ENCODE measurements at places on chromosomes 5 and 9.

DNA sequence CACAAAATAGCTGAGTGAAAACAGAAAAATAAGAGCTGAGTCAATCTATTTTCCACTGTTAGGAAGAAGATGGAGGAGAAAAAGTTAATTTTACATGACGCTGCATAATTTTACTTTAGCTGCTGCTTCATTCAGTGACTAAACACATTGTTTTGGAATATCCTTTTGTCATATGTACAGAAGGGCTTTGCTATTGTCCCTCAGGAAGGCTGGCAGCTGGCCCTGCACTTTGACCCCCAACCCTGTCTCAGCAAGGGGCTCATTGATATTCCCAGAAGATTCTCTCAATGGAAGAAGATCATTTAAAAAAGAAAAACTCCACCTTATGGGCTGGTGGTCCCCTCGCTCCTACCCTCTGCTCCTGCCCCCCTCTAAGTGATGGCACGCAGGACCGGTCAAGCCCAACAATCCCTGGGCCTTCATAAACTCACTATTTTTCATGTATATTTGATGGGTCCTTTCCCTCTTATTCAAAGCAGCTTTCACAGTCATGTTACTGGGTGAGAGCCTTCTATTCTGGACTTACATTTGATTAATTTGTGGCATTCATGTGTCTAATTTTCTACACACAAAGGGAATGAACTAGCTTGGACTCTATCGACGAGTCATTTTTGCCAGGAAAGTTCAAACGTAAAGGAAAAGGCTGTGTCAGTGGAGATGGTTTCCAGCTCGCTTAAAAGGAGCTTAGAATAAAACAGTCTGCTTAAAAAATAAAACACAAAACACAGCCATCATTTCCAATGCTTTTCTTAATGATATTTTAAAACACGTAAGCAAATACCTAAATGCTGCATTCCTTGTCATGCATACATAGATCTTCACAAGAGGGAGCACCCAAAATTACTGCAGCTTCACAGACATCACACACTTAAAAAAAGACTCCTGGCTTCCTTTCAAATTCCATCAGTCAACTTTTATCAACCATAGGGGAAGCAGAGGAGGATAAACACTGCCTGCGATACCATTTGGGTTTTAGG, 104.7 kb downstream of the EFNA5 start:
- no peak for DNase-seq

GRCh38 chr9:129671519-129671918, 6.1 kb downstream of the PRRX2 start:
- no peak for DNase-seq

DNA sequence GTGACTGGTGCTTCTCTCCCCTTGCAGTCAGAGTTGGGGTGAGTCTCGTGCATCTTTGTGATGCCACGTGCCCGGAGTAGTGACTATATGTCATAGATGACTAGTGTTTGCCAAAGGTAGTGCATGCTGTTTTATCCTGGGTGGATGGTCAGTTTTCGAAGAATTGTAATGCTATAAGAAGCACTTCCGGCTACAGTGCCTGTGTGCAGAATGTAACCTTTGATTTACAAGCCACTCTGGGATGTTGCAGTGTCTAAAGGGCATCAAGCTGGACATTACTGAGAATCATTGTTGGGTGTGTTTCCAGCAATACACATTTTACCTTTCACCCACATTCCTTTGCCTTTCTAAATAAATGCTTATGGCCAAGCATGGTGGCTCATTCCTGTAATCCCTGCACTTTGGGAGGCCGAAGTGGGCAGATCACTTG, 16.7 kb downstream of the MVB12B start:
- DNase-seq, result no peak

- no peak for DNase-seq
These were observed 722.8 kb upstream of the GRAMD2B start for GRCh38 chr5:125700380-125700861.

DNA sequence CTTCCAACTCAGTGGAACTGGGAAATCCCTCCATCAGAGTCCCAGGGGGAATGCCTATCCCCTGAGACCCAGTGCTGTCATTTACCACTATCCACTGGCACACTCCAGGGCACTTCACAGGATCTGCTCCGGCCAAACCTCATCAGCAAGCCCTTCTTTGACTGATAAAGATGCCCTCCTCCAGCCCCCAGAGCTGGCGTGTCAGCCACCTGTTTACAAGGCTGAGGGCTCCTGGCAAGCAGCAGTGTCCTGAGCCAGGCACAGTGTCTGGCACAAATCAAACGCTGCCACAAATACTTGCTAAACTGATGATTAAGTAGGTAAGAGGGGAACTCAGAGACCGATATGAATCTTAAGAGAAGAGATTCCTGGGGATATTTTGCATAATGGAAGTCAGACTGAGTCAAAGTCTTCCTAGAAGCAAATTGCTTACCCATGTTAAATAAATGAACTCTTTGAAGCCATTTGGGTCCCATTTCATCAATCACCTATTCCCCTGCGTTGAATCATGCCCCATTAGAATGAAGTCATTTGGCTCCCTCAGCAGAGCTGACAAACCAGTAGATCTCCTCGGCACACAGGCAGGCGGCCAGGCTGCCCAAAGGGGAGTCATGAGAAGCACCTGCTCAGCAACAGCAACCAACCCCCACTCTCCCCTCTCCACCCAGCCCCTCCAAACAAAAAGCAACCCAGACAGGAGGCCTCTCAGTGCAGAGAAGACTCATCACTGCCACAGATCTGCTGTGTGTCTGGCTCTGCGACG, 97.4 kb downstream of the CDK5RAP2 start:
- DNase-seq, result no peak

GRCh38 chr5:175772747-175773533, 98.4 kb upstream of the CPLX2 start:
- DNase-seq, result no peak

GRCh38 chr9:106913276-106913675, 50.3 kb downstream of the ZNF462 start:
- DNase-seq, result no peak

- peak; percentile 70 for DNase-seq
These were observed 16.0 kb downstream of the SLC22A5 start for GRCh38 chr5:132385326-132386105.

GRCh38 chr5:172377856-172378255, 76.5 kb downstream of the SH3PXD2B start:
- no peak for DNase-seq

DNA sequence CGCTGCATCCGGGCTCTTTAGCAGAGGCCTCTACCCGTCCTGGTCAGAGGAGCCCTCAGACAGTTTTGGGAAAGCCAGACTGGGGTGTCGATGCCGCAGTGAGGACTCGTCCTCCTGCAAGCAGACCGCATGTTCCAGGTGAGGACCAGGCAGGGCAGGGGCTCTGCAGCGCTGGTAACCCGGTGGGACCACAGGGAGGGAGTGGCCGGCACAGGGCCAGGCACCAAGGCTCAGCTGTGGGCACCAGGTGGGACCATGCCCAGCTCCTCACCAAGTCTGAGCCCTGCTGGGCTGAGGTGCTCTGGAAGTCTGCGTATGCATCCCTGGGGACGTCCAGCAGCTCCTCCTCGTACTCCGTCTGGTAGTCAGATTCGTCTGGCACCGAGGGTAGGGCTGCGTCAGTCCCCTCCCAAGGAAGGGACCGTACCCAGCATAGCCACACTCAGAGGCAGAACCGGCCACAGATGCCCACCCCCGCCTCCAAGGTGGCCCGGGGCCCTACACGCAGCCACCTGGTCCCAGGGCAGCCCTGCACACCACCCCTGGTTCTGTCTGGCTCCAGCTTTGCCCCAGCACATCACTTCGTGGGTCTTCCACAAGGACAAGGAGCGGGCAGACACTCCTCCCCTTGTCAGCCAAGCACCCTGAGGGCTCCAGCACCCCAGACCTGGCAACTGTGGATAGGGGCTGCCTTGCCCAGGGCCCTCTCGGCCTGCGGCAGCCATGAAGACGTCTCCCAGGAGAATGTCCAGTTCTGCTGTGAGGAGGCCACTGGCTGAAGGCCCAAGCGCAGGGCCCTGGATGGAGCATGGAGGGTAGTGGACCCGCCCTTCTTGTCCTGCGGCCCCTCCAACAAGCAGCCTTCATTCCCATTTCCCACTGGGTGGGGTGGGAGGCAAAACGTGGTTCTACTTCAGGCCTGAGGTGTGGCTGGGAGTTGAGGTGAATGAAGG, 1.5 kb upstream of the NSMF start:
- DNase-seq, result no peak

DNA sequence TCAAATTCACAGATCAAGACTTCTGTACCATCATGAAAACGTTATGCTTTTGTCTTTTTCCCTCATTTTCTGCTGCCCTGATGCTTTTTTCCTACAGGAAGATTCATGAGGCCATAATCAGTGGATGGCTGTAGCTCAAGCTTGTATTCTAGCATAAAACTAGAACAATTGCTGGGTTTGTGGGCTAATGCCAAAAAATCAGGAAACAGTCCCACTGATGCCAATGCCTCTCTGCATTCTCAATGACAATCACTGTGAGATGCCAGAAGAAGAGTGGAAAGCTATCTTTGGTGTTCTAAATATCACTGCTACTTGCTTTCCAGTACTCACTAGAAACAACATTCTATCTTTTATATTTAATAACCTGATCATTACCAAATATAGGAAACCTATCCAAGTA, 33.3 kb upstream of the FAM170A start:
- no peak for DNase-seq

- DNase-seq, result no peak
These were observed 9.2 kb upstream of the TAF1L start for GRCh38 chr9:32644698-32645097.

GRCh38 chr5:116402235-116402634, 172.4 kb downstream of the SEMA6A start:
- DNase-seq, result no peak

DNA sequence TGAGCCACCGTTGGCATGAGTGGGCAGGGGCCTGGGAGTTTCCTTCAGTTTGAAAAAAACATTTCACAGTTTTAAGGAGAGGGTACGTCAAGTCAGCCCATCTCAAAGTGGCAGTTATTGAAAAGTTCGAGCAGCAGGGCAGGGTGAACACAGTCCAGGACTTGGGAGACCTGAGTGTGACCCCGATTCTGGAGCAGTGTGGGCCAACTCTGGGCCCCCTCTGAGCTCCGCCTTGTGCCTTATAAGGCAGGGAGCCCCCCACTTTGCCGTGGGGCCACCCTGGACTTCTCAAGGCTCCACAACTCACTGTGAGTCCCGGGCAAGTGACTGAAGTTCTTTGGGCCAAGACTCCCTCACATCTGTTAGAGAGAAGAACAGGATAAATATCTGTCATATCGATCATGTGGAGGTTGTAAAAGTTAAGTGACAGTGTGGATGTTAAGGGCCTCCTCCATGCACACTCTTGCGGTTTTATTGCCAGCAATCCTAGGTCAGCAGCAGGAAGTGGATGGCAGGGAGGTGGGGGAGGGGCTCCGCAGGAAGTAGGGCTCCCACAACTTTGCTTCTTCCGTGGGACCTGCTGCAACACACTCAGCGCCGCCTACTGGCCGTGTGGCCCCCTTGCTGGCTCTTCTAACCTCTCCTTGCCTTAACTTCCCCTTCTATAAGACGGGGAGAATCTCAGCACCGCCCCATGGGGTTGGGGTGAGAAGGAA, 38.4 kb downstream of the HRH2 start:
- peak; percentile 44 for DNase-seq

DNA sequence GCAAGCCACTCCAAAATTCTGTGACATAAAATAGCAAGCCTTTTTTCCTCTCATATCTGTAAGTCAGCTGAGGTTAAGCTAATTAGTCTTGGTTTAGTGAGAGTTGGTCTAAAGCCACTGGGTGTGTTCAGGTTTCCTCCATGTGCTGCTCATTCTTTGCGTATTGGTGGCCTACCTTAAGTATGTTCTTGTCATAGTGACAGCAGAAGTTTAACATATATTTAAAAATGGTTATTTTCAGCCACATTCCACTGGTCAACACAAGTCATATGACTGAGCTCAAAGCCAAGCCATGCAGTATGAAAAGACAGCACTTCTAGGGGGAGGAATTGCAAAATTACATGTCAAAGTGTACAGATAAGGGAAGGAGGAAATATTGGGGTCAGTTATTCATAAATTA, 100.5 kb upstream of the FGF10 start:
- DNase-seq, result no peak

GRCh38 chr5:118371973-118372831, 616.1 kb downstream of the DTWD2 start:
- DNase-seq, result no peak

GRCh38 chr5:172436879-172437369, 17.4 kb downstream of the SH3PXD2B start:
- no peak for DNase-seq

DNA sequence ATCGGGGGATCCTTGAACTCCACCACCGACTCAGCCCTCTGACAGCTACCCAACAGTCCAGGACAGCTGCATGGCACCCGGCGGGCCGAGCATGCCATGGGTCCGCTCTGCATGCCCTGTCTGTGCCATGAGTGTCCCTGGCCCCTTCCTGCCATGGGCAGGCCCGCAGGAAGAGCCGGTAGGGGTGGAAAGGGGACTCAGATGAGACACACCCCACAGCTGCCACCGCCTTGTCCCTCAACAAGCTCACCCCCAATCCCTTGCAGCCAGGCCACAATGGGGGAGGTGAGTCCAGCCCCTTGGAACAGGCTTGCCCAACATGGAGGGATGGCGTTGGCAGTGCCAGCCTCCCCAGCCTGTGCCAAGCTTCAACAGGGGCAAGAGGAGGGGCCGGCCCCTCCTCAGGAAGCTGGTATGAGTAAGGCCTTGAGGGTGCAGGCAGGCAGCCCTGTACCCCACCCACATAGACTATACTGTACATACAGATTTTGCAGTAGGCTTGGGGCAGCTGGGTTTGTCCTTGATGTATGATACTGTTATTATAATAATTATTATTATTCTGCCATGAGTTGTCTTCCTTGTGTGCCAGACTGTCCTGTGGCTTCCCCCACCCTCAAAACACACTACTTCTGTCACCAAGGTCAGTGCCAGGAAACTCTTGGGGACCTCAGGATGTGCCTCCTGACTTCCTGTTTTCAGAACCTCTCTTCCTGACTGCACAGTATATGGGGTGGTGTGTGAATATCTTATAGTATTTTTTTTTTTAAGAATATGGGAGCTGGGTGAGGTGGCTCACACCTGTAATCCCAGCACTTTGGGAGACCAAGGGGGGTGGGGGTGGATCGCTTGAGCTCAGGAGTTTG, 12.0 kb upstream of the SLC34A1 start:
- peak; percentile 84 for DNase-seq

DNA sequence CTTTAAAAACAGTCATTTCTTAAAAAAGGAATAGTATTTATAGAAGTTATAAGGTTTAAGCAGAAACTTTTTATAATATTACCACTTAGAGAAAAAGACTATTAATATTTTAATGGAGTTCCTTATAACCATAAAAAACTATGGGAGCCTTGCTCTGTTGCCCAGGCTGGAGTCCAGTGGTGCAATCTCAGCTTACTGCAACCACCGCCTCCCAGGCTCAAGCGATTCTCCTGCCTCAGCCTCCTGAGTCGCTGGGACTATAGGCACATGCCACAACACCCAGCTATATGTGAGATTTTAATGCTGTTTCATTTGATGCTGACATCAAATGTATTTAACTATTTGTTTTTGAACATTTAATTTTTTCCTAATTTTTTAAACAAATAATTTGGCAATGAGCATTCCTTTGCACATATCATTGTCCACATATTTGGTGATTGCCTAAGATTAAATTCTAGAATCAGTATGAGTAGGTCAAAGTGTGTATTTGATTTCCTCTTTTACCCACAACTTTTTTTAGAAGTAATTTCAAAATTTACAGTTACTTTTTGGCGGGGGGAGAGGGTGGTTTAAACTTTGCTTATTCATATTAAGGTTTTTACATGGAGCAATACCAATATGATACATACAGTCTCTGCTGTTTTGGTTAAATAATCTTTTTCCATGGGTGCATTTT, 235.5 kb downstream of the ARHGEF28 start:
- DNase-seq, result no peak

GRCh38 chr5:129460936-129461710, 1.0 kb downstream of the ADAMTS19 start:
- DNase-seq, result no peak
